ENCODE measurements at places on chromosomes 2 and 18. TPM values are rescaled to one million over a fixed set of nuclear protein-coding genes. Genes with fewer than 3 reads are reported as not detected.
A peak's percentile ranks its signal among the peaks of the same experiment; 100 is the strongest.

RGPD5 gene
- 23.8 TPM for total RNA-seq

CDH2 gene
- total RNA-seq, result 0.79 TPM

- DNase-seq, result no peak
Measured at GRCh38 chr18:61917818-61918217, 25.0 kb upstream of the RNF152 start.

DNA sequence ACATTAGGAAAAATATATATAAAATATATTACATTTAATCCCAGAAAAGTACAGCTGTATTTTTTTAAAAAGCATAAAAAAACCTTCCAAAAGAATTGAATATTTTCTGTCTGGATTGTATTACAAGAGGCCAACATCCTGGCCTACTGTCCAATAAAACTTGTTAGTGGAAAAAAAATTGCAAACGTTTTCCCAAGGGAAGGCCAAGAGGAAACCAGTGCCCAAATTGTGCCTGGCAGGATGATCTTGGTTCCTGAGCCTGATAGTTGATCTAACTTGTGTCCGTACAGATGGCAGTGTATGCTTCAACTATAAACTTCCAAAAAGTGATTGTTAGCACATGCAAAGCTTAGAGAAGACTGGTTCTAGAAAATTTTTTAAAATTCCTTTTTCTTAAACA is 90.6 kb upstream of the LPIN2 start:
- no peak for DNase-seq

GRCh38 chr2:2145817-2146216 is 185.3 kb downstream of the MYT1L start:
- no peak for DNase-seq

- peak; percentile 3 for DNase-seq
Measured at GRCh38 chr18:76064998-76065397, 430.0 kb downstream of the ZNF516 start.

DNA sequence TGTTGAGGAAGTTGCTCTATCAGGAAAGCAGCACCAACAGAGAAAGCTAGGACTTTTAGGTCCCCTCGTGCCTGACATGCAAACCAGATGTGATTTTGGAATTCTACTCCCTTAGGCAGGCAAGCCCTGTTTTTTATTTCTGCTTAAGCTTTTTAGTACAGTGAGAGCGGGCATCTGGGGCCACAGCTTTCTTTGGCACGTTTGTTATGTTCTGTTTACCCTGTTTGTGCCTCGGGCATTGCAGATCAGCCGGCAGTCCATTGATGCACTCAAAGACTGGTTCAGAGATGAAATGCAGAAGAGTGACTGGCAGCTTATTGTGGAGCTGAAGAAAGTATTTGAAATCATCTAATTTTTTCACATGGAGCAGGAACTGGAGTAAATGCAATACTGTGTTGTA is 61.9 kb downstream of the EIF5B start:
- DNase-seq, result no peak

- DNase-seq, result no peak
Measured at GRCh38 chr2:74860521-74860920, 26.6 kb downstream of the HK2 start.

GRCh38 chr2:128969374-128969773 is 650.7 kb upstream of the HS6ST1 start:
- no peak for DNase-seq

DNA sequence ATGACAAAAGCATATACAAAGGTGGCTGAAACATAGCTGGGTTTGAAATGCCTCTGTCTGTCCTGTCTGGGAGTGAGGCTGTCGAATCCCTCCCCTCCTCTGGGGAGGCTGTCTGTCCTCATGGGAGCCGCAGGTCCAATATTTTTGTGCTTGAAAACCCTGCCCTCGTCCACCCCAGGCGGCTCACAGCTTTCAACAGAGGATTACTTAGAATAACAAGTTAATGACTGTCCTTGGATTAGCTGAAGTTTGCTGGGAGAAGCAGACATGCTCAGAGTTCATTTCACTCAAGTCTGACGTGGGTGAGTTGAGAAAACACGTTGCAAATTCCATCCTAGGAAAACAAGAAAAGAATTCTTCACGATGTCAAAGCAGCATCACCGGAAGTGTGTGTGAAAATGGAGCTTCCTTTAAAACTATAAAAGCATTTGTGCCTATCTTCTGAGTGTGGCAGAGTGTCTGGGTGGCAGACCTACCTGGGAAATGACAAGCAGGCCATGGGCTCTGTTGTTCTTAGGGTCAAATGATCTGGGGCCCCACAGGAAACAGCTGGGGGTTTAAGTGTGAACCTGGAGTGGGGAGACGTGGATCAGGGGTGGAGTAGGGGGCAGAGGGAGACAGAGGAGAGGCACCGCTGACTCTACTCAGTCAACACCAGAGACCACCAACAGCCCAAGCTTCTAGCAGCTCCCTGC is 77.1 kb downstream of the DDX1 start:
- peak; percentile 23 for DNase-seq

GRCh38 chr2:105917688-105918087 is 173.0 kb downstream of the NCK2 start:
- DNase-seq, result no peak

DNA sequence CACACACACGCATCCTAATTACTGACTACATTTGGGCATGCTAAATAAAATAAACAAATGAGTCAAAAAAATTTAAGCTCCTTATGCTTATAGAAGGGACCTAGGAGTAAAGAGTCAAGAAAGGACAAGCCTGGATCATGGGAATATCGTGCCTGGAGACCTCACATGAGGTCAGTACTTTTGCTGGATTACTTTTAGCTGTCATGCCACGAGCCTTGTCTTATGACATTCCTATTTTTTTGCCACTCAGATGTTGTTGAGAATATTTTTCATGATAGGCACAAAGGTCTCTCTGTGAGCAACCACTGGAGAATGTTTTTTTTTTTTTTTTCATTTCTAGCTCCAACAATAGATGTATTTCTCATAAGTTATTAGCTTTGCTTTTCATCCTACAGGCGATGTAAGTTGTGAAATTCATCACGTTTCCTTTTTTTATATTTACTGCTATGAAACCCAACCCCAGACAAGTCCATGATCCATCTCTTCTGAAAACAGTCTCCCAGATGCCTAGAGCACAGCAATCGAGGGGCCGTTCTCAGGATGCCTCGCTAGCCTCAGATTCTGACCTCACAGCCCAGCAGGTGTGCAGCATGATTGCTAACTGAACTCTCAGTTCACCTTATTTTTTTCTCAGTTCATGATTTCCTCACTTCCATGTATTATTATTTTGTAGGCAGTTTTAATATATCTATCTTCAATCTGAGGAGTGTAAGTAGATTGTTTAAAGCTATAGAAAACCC is 464.5 kb downstream of the IRS1 start:
- DNase-seq, result peak; percentile 12

DNA sequence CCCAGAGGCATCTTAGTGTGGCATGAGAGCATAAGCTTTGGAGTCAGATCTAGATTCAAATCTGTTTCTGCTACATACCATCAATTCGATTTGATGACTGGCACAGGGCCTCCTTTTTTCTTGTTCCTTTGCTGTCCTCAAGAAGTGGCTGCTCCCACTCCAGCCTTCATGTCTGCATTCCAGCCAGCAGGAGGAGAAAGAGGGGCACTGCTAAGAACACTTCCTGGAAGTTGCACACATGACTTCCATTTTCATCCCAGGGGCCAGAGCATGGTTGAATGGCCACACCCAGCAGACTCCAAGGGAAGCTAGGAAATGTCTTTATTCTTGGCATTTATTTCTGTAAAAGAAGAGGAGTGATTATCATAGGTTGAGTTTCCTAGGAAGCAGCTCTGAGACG is 50.4 kb downstream of the EML6 start:
- DNase-seq, result no peak

GRCh38 chr2:44736270-44736942 is 205.1 kb upstream of the SIX3 start:
- DNase-seq, result no peak

Data from bronchial epithelial cell (primary cell).